Pancreas (tissue), 10 donors: ENCODE measurements at places on chromosomes 5 and 9. TPM values are rescaled to one million over a fixed set of nuclear protein-coding genes. Genes with fewer than 3 reads are reported as not detected.

Gene C9orf153
- total RNA-seq, result not detected

Gene KIF20A
- 1.00 TPM for total RNA-seq

Gene CCDC183
- total RNA-seq, result 5.5 TPM

Gene BTNL8
- total RNA-seq, result 0.40 TPM

Gene TNFSF8
- 0.19 TPM for total RNA-seq
